ENCODE measurements at places on chromosomes 7 and 10. TPM values are rescaled to one million over a fixed set of nuclear protein-coding genes. Genes with fewer than 3 reads are reported as not detected.

Gene SPDYE9
- not detected for total RNA-seq

Gene ELFN1
- total RNA-seq = 7.4 TPM

Gene ORC5
- 58.7 TPM for total RNA-seq

Gene ANKRD1
- 75.3 TPM for total RNA-seq

Gene ELOVL3
- total RNA-seq = not detected

- DNase-seq = no peak
These were observed 7.7 kb downstream of the LBX1 start for GRCh38 chr10:101221549-101221948.

- peak; percentile 52 for DNase-seq
These were observed 142.6 kb upstream of the ASAH2 start for GRCh38 chr10:50393784-50394467.

GRCh38 chr7:156014201-156014600 is 201.9 kb upstream of the SHH start:
- DNase-seq = no peak

DNA sequence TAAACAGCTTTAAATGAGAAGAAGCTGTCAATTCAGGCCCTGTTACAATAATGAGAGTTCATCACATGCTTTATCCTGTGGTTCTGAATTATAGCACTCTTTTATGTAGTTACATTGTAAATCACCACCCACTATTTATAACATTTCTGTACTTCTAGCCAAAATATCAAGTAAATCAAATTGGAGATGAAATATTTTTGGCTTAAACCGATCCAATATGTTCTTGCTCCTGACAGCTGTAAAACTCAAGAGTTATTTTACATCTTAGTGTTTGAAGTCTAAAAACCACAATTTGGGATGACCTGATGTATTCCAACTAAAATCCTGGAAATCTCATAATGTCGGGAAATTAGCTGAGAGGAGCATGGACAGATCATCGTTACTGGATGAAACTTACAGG is 371.2 kb upstream of the LRRN3 start:
- no peak for DNase-seq

DNA sequence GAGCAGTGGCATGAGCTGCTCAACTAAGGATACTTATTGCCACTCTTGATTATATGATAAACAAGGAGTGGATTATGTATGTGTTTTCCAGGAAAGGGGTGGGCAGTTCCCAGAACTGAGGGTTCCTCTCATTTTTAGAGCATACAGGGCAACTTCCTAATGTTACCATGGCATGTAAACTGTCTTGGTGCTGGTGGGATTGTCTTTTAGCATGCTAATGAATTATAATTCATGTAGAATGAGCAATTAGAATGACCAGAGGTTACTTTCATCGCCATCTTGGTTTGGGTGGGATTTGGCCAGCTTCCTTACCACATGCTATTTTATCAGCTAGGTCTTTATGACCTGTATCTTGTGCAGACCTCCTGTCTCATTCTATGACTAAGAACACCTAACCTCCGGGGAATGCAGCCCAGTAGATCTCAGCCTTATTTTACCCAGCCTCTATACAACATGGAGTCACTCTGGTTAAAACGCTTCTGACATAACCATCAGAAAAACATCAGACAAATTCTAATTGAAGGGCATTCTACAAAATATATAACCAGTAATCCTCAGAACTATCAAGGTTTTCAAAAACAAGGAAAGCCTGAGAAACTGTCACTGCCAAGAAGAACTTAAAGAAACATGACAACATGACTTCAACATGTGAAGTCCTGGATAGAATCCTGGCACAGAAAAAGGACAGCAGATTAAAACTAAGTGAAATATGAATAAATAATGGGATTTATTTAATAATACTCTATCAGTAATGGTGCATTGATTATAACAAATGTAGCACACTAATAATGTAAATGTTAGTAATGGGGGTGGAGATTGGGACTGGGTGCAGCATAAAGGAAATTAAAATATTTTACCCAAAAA is 365.0 kb downstream of the SEMA3D start:
- DNase-seq = peak; percentile 15

DNA sequence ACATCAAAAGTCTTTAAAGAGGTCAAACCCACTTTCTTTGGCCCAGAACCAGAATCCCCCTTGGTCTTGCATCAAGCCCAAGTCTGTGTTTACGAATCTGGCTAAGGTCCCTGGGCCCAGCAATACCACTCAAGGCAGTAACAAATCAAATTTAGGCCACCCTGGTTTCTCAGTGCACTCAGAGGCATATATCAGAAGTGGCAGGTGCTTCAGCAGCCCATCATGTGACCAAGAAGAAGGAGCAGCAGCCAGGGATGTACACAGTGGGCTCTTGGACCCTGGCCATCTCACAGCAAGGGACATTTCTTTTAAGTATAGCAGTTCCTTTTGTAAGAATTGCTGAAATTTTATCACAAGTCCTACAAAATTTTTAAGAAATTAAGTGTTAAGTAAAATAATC is 7.3 kb upstream of the SLC25A13 start:
- DNase-seq = no peak

DNA sequence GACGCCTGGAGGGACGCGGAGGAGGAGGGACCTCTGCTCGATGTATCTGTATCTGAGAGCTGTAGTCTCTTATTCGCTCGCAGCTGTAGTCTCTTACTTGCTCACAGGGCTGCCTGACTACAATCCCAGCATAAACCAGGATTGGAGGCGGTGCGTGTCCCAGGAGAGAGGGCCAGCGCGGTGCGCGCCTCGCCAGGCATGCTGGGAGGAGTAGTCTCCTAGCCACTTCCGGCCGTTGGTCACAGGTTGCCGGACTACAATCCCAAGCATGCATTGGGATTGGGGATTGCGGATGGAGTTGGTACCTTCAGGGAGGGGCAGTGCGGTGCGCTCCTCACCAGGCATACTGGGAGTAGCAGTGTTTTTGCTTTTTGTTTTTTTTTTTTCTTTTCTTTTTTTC is 421.7 kb upstream of the NUPR2 start:
- no peak for DNase-seq

GRCh38 chr10:18136073-18136791 is 4.0 kb upstream of the CACNB2 start:
- no peak for DNase-seq

DNA sequence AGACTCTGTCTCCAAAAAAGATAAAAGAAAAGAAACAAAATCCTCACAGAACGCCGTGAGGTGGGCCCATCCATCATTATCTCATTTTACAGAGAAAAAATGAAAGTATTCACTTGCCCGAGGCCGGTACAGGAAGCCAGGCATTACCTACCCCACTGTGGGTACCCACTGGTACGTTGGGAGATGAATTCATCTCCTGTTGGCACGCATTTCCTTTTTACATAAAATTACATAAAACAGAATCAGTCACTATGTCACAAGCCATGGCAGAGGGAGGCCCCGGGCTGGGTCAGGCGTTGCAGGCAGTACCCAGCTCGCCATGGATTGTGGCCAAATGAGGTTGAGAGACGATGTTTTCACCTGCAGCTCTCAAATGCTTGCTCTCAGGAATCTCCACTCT is 38.6 kb upstream of the TNRC18 start:
- no peak for DNase-seq

DNA sequence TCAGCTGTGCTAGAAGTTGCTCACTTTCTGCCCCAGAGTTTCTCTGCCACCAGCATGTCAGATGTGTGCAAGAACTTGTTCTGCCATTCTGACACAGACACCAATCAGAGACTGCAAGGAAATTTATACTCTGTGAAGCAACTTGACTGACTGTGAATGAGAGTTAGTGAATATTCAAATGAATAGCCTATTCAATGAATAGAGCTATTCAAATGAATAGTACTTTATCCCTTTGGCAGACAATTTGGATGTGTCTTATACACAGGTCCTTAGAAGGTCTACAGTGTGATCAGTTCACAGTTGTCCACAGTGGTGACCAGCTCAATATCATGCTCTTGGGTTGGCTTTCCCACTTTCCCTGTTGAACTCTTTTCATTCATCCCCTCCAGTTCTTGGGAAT is 138.1 kb downstream of the MACC1 start:
- no peak for DNase-seq

DNA sequence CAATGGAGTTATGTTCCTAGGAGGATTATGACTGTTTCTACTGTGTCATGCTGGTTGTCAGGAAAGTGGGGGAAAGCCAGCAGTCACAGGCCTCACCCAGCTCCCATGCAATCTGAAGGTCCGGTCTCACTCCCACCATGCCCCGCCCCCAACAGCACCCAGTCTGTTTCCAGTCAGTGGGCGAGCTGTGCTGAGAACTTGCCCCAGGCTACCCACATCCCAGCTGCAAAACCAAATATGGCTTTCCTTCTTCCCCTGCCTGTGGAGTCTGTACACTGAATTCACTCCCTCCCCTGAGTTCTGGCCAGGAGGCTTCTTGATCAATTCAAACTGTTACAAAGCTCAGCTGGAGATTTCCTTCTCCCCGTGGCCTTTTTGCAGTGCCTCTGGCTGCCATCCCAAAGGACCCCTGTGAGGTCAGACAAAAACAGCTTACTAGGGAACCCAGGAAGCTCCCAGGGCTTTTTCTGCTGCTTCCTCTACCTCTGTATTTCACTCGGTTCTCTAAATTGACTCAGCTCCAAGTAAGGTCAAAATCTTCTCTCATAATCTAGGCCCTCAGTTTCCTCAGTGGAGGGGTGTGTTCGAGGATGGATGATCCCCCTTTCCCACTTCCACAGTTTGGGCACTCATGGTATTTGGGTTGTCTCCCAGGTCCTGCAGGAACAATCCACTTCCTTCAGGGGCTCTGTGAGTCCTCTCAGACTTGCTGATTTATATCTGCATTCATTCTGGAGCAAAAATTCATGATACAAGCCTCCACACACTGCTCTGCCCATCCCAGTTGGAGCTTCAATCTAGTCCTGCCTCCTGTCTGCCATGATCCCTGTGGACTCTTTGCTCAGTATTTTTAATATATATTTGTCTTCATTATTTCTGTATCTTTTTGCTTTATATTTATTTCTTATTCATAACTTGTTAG is 205.5 kb downstream of the SEMA3D start:
- DNase-seq = no peak

DNA sequence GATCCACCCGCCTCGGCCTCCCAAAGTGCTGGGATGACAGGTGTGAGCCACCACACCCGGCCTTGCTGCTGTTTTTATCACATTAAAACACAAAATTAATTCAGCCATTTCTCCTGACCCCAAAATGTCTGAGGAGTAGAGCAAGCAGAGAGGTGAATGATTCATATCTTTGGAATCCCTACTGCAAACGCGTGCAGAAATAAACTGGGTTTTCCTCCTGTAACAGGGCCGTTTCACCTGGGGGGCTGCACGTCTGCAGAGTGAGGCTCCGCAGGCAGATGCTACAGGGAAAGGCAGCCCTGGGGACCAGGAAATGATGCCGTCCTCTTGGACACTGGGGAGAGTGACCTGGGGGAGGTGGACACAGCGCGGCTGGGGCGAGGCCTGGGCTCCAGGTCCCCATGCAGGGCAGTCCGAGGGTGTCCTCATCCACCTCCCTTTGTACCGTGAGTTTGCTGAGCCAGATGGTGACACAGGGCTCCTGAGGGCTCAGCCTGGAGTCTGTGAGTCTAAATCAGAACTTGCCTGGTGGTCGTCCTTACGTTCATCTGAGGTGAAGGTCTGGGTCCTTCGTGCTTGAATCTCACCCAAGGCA is 41.9 kb downstream of the PDGFA start:
- DNase-seq = peak; percentile 43

DNA sequence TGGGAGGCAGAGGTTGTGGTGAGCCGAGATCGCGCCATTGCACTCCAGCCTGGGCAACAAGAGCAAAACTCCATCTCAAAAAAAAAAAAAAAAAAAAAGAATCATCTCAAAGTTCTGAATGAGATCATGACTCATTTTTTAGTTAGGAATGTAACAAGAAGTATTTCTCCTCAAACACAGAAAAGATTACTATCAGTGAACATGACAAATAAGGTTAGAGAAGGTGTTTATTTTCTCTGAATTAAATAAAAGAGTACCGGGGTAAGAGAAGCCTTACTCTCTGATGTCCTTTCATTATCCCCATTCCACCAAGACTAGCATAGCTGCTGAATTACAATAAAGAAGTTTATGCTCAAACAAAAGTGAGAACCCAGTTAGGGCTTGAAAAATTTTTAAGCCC is 50.1 kb downstream of the IPMK start:
- DNase-seq = peak; percentile 8

DNA sequence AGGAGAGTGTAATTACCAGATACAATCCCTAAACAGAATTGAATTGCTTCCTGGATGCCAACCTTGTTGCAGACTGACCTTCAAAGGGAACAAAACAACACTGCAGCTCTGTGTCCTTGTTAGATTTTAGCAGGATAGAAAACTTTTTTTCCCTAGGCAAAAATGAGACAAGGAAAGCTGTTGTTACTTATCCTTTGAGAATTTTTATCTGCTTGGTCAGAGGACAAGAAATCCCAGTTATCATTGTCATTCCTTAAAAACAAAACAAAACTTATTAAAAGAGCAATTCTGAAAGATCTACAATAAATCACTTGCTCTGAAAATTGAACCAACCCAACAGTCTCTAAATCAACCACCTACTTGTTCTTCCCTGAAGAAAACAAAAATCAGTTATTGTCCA is 652.6 kb downstream of the REEP3 start:
- no peak for DNase-seq

GRCh38 chr7:139735912-139736595 is 41.7 kb downstream of the HIPK2 start:
- no peak for DNase-seq

- DNase-seq = no peak
These were observed 252.8 kb downstream of the ELFN1 start for GRCh38 chr7:1922870-1923236.

DNA sequence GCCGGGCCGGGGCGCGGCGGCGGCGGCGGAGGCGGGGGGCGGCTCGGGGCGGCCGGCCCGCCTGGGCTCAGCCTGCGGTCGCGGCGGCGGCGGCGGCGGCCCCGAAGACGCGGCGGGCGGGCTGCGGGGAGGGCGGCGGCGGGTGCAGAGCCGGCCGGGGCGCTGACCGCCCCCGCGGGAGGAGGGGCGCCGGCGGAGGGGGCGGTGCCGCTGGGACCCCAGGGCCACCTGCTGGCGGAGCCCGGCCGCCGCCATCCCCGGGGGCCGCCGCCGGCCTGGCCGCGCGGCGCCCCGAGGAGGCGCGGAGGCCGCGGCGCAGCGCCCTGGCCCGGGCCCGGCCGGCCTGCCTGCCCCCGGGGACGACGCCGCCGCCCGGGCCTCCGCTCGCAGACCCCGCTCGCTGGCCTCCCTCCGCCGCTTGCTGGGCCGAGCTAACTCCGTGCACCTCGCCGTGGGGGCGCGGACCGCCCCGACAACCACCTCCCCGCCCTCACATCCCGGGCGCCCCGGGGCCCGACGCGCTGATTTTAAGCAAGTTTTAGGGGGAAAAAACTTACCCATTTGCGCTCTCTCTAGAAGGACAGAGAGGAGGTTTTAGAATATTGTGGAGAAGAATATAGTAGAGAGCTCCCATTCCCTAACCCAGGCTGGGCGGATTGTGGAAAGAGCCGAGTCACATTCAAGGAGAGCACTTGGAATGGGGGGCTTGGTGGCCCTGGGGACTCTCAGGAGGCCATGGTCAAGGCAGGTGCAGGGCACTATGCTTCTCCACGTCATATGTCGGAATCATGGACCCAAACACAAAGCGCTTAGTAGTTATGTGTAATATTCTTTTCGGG is at the start of gene BEND7:
Gene BEND7 (minus strand): TSS at position 140 of the 839 bp plus-strand sequence. CDS start 481 bp downstream, outside the sequence.
- no peak for DNase-seq

Data from HT1080 (cell line).